ENCODE measurements at places on chromosomes 6 and 20.

GRCh38 chr6:156773476-156773875, 3.7 kb upstream of the ARID1B start:
- DNase-seq = no peak

DNA sequence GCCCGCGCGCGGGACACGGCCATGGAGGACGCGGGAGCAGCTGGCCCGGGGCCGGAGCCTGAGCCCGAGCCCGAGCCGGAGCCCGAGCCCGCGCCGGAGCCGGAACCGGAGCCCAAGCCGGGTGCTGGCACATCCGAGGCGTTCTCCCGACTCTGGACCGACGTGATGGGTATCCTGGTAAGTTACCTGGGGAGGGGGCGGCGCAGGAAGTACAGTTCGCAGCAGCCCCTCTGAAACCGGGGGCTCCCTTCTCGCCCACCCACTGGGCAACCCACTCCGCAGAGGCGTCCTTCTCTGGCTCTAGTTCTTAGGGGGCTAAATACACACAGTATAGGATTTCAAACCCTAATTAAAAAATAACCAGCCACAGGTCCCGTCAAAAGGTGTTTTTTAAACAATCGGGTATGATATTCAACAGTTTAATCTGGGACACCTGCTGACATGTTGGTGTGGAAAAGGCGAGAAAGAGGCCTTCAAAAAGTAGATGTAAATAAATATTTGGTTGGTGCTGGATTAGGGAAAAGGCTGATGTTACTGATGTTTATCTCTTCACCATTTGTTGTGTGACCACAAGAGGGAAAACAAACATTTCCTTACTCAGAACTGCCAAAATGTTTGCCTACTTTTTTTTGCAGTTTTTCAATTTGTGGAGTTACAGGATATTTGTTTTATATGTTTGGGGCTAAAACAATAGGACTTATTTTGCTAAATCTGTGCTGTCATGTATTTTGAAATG, 577 bp downstream of the SASH1 start:
- no peak for DNase-seq

GRCh38 chr6:82040405-82041221, 206.9 kb downstream of the IBTK start:
- DNase-seq = no peak

- no peak for DNase-seq
Observed at GRCh38 chr20:55456316-55456940, 548.9 kb downstream of the CBLN4 start.

GRCh38 chr20:38680500-38681306, 43.6 kb upstream of the SLC32A1 start:
- DNase-seq = no peak

- DNase-seq = no peak
Observed at GRCh38 chr6:136550045-136550329, 235 bp downstream of the MAP7 start.

GRCh38 chr20:32832664-32833063, 12.9 kb downstream of the MAPRE1 start:
- DNase-seq = no peak

DNA sequence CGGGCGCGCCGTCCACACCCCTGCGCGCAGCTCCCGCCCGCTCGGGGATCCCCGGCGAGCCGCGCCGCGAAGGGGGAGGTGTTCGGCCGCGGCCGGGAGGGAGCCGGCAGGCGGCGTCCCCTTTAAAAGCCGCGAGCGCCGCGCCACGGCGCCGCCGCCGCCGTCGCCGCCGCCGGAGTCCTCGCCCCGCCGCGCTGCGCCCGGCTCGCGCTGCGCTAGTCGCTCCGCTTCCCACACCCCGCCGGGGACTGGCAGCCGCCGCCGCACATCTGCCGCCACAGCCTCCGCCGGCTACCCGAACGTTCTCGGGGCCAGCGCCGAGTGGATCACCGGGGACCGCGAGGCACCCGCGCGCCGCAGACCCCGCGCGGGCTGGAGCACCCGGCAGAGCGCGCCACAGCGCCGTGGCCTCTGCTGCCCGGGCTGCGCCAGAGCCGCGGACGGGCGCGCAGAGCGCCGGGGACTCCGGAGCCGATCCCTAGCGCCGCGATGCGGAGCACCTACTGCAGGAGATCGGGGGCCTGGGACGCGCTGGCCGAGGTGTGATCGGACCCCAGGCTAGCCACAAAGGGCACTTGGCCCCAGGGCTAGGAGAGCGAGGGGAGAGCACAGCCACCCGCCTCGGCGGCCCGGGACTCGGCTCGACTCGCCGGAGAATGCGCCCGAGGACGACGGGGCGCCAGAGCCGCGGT, at the start of gene BMP2:
Gene BMP2 (plus strand): TSS at position 151 of the 692 bp plus-strand sequence. CDS start 2,441 bp downstream, outside the sequence.
- no peak for DNase-seq

GRCh38 chr20:47762699-47763268, 22.5 kb downstream of the SULF2 start:
- no peak for DNase-seq

DNA sequence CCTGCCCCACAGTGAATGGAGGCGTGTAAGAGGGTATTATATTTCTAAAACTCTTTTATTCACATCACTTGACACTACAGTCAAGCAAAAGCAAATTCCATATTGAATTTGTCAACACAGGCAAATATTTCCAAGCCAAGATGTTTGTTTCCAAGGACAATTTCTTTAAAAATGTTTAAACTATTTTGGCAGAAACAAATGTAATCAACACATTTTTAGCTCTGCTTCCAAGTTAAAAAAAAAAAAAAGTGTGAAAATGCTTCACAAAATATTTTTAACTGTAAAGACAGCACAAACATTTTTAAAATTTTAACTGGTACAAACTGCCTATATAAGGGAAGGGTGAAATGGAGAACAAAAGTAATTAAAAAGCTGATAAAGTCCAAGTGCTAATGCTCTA, 44.9 kb upstream of the DST start:
- no peak for DNase-seq

- no peak for DNase-seq
Observed at GRCh38 chr20:13147071-13147963, 73.8 kb upstream of the ISM1 start.

GRCh38 chr6:30325150-30325872, 1.4 kb upstream of the TRIM39 start:
- DNase-seq = no peak

DNA sequence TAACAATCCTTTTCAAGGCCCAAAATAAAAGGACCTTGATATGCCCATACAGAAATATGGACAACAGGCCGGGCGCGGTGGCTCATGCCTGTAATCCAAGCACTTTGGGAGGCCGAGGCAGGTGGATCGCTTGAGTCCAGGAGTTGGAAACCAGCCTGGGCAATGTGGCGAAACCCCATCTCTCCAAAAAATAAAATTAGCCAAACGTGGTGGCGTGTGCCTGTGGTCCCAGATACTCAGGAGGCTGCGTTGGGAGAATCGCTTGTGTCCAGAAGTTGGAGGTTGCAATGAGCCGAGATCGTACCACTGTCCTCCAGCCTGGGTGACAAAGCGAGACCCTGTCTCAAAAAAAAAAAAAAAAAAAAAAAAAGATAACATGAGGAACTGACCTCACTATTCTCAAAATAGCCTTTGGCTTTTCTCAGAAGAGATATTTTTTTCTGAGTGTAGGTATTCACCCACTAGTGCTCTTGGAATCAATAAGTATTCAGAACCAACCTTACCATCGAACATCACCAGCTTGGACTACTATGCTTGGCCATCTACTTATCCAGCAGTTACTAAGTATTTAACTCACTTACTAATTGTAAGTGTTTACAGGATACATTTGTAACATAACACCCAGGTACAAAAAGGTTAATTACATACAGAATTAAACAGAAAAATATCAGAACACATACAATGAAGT, 99.2 kb downstream of the OR2B2 start:
- no peak for DNase-seq

DNA sequence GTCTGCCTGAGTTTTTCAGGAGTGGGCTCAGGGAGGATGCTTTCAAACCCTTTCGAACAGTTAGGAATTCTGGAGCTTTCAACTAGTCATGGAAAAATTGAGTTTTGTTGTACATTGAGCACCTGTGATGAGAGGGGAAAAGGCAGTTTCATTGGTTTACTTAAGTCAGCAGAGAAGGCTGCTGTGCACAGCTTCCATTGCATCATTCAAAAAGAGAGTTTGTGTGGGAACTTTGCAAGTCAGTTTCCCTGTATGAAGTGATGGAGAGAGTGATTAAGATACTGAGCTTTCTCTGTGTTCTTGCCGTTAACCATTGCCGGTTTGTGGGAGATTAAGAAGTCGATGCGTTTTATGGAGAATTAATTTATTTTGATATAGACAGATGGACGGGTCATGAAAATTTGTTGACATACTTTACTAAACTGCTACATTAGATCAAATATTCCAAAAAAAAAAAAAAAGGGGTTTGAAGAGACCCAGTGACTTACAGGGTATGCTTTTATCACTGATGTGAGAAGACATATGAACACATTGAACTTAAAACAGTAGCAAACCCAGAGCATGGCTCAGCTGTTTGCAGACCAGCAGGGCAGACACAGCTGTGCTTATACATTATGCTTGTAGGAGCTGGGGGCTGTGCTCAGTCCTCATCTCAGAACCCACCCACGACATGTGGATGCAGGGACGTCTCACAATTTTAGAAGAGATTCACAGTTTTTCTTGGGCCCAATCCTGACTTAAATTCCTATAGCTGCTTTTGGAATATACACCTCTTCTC, 234.1 kb downstream of the SOX4 start:
- DNase-seq = no peak
